WERI-Rb-1 (cell line): ENCODE measurements at places on chromosomes 3 and 15.

- no peak for DNase-seq
Measured at GRCh38 chr3:16309558-16309957, 44.5 kb downstream of the OXNAD1 start.

DNA sequence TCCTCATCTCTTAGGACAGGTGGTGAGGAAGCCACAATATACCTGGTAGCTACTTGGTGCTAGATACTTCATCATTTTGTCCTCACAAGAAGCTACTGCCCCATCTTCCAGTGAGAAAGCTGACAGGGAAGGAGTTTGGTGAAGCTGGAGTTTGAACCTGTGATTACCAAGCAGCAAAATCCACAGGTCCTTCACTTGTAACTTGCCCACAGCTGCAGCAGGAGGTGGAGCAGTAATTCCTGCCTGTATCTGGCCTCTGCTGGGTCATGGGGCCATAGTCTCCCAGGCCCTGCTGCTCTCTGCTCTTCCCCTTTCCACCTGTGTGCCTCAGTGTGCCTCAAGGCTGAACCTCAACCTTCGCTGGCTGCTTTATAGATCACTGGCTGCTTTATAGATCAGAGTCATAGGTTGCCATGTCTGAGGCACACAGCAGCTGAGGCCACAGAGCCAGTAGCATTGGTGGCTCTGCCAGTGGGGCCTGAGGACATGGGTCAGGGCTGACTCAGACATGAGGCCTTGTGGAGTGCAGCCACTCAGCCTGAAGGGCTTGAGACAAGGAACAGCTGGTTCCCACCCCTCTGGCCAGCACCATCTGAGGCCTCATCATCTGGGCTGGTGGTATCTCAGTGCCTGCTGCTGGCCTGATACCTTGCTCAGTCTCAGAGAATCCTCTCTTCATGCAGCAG, 11.1 kb upstream of the CHRNB4 start:
- no peak for DNase-seq

- no peak for DNase-seq
Measured at GRCh38 chr15:84973492-84974460, 7.9 kb upstream of the PDE8A start.

GRCh38 chr3:143793971-143794370, 54.3 kb downstream of the SLC9A9 start:
- DNase-seq, result no peak

DNA sequence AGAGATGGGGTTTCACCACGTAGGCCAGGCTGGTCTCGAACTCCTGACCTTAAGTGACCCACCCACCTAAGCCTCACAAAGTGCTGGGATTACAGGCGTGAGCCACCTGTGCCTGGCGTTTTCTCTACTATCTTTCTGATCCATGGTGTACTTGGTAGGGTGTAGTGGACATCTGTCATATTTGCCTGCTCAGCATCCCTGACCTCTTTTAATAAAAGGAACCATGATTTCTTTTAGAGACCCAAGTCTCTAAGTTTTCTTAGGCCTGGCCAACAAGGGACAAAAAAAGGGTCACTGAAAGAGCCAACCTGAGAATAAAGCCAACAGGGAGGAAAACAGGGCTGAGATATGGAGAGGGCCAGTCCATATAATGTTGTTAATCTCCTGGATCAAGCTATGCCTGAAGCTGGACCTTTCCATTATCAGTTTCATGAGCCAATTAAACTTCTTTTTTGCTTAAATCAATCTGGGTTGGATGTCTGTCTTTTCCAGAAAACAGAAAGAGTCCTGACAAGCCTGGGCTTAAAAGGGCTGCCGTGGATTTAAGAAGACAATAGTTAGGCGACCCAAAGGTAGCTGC, 48.1 kb upstream of the PGPEP1L start:
- DNase-seq, result no peak

DNA sequence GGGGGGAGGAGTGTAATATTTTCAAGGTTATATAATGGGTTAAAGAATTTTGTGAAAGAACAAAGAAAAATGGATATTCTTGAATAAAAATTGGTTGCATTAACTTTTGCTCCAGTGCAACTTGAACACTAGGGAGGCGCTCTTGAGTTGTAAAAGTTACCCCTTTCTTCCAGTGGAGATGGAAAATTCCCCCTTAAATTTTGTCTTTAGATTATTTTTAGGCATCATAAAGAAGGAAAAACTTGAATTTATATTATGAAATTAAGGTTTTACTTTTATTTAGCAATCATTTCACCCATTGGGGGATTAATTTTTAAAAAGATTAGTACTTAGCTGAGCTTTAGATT, 550 bp upstream of the CHD2 start:
- no peak for DNase-seq

GRCh38 chr3:27827041-27827440, 104.9 kb upstream of the EOMES start:
- no peak for DNase-seq

GRCh38 chr3:46923559-46924350, 46.2 kb downstream of the PTH1R start:
- DNase-seq, result peak; percentile 42

DNA sequence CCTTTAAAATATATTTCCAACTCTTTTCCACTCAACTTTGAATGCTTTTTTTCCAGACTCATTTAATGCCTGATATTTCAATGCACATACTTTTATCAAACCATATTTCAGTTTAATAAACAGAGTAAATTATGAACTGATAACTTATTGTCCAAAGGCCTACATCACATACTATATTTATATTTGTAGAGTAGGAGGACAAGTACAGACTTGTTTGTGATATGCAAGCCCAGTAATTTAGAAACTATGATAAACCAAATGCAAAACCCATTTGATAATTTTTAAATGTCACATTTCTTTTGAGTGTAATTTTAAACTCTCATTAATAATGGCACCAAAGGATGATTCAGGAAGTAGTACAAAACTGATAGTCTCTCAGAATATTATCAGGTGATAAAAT, 3.3 kb downstream of the RFX7 start:
- DNase-seq, result no peak

GRCh38 chr15:63986751-63987341, 59.4 kb downstream of the DAPK2 start:
- DNase-seq, result no peak

- DNase-seq, result no peak
Measured at GRCh38 chr3:51722362-51722761, 15.5 kb downstream of the GRM2 start.

- no peak for DNase-seq
Measured at GRCh38 chr15:69457304-69458280, 5.0 kb downstream of the RPLP1 start.

DNA sequence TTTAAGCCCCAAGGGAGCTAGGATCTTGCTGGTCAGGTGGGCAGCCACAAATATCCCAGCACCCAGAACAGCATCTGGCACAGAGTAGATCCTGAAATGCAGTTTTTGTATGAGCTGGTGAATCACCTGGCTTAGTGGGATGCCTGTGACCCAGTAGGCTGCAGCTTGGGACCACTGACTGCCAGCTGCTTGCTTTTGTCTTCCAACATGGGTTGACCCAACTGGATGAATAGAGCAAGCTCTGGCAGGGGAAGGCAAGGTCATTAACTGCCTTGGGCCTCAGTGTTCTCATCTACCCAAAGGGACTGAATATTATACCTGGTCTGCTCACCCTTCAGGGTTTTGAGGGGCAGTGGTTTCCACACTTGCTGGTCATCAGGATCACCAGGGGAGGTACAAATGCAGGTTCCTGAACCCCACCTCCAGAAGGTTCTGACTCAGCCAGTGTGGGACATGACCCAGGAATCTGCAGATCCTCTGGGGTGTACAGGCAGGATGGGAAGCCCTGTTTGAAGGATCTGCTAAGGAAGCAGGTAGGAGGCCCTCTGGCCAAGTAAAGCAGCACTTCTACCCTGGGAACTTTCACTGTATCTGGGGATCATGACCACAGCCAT, 55.4 kb downstream of the ITGA11 start:
- no peak for DNase-seq

DNA sequence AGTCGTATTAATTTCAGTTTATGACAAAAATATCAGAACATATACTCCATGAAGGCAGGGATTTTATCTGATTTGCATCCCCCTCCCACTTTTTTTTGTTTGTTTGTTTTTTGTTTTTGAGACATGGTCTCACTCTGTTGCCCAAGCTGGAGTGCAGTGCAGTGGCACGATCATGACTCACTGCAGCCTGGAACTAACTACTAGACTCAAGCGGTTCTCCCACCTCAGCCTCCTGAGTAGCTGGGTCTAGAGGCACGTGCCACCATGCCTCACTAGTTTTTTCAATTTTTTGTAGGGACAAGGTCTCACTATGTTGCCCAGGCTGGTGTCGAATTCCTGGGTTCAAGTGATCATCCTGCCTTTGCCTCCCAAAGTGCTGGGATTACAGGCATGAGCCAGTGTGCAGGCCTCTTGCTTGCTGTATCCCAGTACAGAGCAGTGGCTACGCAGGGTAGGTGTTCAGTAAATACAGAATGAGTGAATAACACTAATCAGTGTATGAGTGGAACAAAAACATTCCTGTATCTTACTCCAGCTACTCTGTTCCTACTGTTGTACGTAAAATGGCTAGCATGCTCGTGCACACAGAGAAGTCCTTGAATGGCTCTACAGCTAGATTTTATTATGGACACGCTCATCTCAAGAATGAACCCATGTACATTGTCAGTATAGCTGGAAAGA, 272.4 kb downstream of the FOXP1 start:
- DNase-seq, result no peak

DNA sequence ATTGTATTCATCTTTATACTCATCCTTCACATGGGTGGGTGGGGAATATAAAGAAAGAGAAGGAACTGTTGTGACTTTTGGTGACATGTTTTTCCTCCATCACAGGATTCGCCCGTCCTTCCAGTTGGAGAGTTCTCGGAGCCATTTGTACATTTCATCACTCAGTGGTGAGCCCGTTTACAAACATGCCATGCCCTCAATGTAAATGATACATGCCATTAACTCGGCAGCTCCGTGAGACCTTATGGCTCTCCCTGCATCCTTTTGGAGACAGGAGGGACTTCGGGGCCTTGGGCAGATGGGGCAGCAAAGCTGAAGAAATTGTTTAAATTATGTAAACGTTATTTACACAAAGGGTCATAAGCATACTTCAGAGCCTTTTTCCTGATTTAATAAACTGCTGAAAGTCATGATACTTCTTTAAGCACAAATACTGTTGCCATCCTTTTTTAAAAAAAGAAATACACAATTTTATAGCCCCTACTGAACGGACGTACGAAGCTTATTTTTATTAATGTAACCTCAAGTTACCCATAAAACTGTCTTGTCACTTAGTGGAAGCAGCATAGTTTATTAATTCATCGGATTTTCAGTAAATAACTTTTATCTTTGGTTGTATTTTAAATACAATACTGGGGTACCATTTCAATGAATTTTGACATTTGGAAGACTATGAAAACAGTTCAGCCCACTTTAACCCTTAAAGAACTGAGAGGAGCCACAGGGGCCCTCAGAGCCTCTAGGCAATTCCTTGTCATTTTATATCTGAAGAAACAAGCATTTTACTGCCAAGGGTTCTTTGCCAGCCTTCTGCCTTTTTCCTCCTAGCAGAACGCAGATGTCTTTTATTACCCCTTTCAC, 55.6 kb upstream of the SKOR1 start:
- no peak for DNase-seq

DNA sequence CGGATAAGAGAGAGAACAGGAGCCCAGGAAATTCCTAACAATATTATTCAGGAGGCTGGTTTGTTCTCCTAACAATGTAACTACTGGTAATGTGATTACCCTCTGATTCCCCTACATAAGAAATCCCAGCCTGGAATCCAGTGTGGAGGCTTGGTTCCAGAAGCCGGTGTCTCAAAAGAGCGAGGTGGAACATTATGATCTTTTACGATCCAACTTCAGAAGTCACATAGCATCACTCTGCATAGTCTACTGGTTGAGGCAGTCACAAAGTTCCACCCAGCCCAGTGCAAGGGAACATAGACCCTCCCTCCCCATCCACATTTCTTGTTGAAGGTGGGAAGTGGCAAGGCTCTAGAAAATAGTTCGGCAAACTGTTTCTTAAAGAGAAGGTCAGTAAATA, 81.6 kb upstream of the GALNT15 start:
- DNase-seq, result no peak

DNA sequence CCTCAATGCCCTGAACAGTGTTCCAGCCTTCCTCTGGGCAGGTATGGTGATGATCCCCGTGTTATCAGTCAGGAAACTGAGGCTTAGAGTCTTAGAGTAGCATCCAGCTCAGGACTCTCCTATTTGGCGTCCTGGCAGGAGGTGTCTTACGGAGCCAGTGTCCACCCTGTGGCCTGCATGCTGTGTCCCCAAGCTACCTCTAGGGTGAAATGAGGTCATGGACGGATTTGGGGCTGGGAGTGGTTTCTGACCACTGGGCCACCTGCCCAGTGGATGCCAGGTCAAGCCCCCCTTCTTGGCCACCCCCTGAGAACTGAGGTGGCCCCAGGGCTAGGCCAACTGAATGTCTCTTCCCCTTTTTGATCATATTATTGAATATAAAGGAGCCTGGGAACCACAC, 27.2 kb upstream of the SLC6A6 start:
- peak; percentile 64 for DNase-seq

GRCh38 chr15:47443839-47444238, 273.5 kb upstream of the SEMA6D start:
- no peak for DNase-seq

DNA sequence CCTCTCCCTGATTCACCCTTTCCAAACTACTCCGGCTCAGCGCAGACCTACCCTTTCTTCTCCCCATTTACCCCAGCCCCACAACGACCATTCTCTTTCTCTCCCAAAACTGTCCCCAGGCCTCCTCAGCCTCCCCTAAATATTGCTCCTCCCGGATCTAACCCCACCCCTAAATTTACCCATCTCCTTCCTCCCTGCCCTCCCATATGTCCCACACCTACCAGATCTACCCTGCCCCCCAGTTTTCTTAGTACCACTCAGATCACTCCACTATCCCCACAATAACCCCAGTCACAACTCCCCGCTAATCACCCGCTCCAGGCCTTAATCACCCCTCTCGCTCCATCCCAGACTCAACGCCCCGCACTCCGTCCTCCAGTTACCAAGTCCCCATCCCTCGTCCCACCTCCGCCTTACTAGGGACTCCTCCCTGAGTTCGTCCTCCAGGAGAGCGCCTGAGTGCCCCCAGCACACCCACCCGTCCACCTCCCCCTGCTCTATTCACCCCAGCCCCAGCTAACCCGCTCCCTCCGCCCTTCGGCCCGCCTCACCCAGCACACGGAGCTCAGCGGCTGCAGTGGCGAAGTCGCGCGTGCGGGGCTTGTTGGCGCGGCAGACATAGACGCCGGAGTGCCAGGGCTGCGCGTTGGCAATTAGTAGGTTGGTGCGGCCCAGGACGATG, 18.6 kb upstream of the IGDCC3 start:
- no peak for DNase-seq

GRCh38 chr15:93987068-93987467, 244.3 kb upstream of the MCTP2 start:
- DNase-seq, result no peak

DNA sequence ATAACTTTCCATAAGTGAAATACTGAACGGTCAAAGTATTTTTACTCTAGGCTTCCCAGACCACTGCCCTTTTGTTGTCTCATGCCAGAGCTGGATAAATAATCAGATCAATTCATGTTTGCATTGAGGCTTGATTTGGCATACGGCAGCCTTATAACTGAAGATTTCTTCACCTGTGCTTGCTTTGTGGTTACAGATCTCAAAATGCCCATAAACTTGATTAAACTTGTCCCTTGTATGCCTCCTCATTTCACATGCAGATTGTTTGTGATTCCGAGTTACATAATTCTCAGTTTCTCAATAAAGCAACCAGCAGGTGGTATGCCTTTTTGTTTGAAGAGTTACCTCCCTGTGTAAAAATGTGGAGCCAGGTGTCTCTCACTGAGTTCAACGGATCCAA, 211.4 kb upstream of the LRIG1 start:
- DNase-seq, result no peak
